Stimulated activated CD4-positive, alpha-beta T cell treated with anti-CD3 and anti-CD28 coated beads, Interleukin-2, amount 100 ng/mL, for 24 hours (primary cell): ENCODE measurements at places on chromosomes 12 and 14.

DNA sequence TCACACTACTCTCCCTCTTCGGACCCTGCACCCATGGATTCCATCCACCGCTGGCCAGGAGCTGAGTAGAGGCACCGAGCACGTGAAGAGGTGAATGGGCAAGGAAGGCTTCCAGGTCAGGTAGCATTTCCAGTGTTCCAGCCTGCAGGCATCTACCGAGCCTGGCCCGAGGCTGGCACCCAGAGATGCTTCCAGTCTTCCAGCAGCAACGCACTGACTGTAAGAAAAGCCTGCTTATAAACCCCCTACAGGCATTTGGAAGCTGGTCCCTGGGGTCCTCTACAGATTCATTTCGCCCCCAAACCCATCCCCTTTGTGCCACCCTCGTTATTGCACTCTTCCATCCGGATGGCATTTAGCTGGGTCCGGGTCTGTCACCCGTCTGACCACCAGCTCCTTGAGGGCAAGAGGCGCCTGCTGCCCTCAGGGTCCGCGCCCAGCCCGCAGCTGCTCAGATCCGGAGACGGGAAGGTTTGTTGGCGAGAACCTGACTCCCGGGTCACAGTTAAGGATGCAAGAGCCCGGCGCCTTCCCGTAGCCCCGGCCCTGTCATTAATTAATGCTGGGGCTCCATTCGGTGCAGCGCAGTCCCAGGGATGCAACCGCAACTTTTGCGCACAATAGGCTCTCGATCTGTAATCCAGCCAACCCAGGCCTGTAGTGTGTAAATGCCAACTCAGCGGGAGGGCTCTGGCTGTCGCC lies 614 bp upstream of the MARK3 start:
- no peak for DNase-seq

DNA sequence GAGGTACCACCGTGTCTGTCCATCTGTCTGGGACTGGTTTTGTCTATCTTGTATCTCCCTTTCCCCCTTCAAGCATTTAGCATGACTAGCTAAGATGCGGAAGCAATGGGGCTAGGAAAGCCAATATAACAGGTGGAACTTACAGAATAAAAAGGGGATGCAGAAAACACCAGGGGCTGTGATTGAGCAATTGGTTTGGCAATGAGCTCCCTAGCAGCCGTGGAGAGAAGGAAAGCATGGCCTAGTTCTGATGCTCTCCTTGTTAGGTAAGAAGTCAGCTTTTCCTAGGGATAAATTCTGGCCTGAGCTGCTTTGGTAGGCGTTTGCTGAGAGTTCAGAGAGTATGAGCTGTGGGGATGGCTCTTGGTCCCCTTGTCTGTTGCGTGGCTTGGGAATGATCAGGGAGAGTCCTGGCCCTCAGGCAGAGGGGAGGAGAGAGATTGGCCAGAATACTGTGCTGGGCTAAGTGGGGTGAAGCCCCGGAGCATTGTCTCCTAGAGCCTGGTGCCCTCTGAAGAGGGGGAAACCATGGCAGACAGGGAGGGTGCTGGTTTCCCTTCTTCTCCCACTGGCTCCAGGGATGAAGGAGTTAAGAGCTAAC lies 7.1 kb downstream of the SETD1B start:
- DNase-seq: no peak

DNA sequence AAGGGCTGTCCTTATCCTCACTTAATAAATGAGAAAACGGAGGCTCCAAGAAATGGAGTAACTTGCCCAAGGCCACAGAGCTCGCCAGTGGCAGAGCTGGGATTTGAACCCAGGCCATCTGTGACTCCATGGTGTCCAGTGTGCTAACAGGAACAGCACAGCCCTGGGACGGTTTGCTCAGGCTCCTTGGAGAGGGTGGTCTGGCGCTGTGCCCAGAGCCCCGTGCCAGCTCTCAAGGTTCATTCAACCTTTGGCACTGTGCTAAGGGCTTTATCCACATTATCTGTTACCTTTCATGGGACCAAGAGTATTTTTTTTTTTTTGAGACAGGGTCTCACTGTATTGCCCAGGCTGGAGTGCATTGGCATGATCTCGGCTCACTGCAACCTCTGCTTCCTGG lies 8.1 kb downstream of the DAO start:
- DNase-seq: no peak

DNA sequence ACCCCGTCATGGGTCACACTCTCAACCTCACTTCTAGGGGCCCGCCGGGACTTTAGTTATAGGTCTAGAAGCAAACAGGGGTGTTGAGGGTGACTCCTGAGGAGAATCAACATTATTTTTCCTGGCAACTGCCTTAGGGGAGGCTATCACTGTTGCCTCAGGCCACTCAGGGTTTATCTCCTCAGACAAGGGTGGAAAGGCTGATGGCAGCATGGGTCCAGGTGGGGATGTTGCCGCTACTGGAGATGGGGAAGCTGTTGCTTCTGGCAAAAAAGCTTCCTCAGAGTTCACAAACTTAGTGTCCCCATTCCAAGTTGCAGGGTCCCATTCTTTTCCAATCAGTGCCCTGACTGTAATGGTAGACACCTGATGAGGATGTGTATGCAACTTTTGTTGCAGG lies 467.4 kb upstream of the RGS6 start:
- no peak for DNase-seq

- DNase-seq: no peak
Measured at GRCh38 chr14:61451491-61451890, 130.1 kb downstream of the PRKCH start.

DNA sequence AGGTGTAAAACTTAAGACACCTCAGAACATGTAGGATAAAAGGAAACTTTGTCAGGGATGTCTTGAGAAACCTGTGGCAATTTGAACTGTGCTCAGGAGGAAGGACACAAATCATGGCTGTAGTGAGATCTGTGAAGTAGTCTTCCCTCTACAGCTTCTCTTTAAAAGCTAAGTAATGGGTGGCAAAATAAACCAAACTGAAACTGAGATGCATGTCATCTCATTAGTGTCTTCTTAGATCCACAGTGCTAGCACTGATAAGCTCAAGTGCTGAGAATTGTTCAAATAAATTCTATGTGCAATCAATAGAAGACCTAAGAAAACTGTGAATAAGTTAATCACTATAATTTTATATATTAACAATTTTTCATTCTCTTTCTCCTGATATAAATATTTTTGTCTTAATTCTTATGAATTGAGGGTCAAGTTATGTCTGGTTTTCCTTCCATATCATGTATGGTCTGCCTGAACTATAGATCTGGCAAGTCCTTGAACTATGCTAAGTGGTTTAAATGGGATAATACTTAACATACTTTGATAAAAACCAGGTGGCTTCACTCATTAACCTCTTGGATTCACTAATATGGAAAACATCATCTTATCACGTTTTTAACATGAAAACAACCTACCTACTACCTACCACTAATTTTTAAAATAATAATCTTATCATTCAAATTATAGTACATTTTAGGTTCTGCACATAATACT lies 27.2 kb downstream of the SYT1 start:
- no peak for DNase-seq

- DNase-seq: no peak
Measured at GRCh38 chr14:60396718-60397343, 89.0 kb downstream of the C14orf39 start.

- DNase-seq: peak; percentile 51
Measured at GRCh38 chr14:101761881-101762529, 496 bp downstream of the PPP2R5C start.

DNA sequence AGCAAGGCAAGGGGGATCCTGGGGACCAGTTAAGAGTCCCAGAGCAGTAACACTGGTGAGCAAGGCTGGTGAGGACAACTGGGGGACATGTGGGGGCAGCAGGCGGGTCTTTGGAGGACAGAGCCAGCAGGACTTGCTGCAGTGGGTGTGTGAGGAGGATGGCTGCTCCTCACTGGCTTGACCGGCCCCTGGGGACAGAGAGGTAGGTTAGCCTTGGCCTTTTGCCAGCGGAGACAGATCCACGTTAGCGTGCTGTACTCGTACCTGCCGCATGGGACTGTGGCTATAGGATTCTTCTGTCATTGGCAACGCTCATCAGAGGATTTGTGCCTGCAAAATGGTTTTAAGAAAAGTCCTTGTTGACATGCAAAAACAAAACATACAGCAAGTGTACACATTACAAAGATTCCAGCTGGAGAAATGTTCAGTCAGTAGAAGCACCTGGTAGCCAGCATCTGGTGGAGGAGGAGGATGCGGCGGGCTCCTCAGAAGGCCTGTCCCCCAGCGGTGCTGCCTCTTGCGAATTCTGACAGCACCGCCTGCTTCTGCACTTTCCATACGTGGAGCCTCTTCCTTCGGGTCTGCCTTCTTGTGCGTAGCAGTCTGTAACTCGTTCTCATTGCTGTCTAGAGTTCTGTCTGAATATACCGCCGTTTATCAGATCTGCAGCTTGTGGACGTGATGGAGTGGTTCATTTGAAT lies 91.3 kb downstream of the EP400 start:
- DNase-seq: no peak

- DNase-seq: no peak
Measured at GRCh38 chr14:67440513-67440912, 28.5 kb upstream of the PLEK2 start.

GRCh38 chr12:89230376-89231315 lies 121.7 kb downstream of the DUSP6 start:
- no peak for DNase-seq

- no peak for DNase-seq
Measured at GRCh38 chr12:108479364-108480070, 35.6 kb upstream of the FICD start.

GRCh38 chr12:89135976-89136634 lies 216.2 kb downstream of the DUSP6 start:
- DNase-seq: no peak

- DNase-seq: no peak
Measured at GRCh38 chr12:1398673-1399072, 195.7 kb downstream of the FBXL14 start.

DNA sequence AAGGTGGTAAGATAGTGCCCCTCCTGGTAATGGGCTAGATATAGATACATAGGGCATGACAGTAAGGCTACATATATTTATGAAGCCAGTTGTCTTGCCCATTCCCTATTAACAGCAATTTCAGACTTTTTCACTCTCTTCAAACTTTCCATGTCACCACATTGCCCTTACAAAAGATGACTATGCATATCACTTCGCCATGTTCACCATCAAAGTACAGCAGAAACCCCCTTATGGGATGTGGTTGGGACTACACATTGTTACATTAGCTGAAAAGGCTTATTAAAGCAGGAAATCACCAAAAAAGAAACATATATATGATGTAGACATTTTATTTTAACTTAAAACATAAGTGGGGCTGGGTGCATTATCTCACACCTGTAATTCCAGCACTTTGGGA lies 9.8 kb upstream of the SMCO2 start:
- DNase-seq: no peak

- no peak for DNase-seq
Measured at GRCh38 chr12:110995016-110995415, 74.6 kb upstream of the MYL2 start.

- no peak for DNase-seq
Measured at GRCh38 chr12:97681612-97682504, 219.3 kb downstream of the RMST start.

- DNase-seq: no peak
Measured at GRCh38 chr12:94717108-94717507, 66.8 kb upstream of the TMCC3 start.

- DNase-seq: no peak
Measured at GRCh38 chr14:29353513-29353912, 574.1 kb downstream of the PRKD1 start.

- no peak for DNase-seq
Measured at GRCh38 chr14:100667656-100668055, 59.0 kb upstream of the DLK1 start.

GRCh38 chr14:77752799-77753516 lies 8.0 kb downstream of the SNW1 start:
- no peak for DNase-seq

- DNase-seq: no peak
Measured at GRCh38 chr12:65069336-65069735, 51.8 kb downstream of the WIF1 start.

GRCh38 chr12:82593901-82594396 lies 92.8 kb upstream of the TMTC2 start:
- no peak for DNase-seq

DNA sequence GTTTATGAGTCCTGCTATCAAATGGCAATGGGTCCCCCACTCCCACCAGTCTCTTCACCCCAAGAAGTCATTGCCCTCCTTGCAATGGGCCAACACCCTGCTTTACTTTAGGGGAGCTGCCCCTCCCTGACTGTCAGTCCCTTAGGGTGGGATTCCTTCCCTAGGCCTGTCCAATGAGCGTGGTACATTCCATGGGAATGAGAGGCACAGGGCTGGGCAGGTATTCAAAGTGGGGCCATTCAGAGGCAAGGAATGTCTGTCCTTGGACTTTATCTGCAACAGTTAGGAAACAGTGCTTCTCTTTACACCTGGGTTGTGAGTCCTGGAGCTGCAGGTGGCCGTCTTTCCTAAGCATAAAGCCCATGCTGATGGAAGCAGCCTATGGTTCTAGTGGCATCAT lies 40.8 kb downstream of the TMEM132C start:
- DNase-seq: no peak

DNA sequence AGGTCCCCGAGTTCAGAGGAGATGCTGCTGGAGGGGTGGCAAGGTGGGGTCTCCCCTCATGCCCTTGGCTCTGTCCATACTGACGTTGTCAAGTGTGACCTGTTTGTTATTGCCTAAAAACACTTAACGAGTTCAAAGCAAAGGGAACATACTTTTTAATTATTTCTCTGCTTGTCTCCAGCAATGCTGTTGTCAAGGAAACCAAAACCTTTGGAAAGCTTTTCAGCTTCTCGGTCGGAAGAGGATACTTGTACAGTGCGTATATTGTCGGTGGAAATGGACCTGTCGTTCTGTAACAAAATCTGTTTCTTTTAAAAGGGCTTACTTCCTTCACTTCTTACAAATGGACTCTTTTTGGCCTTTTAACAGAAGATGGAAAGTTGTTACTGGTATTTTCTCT lies 73.9 kb downstream of the SLC25A47 start:
- no peak for DNase-seq

DNA sequence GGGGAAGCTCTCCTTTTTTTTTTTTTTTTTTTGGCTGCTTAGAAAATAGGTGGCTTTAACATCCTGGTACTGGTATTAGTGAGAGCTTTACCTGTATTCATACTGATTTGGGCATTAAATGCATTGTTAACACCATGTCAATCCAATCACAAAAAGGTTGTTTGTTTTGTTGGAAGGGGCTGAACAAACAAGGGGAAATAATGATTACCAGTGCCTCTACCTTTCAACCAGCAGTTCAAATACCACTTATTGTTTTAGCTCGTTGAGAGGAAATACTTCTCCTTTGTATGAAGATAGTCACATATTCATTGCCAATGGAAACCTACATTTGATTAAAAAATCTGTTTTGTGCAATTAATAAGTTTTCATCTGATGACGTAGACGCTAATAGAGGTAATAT lies 72.9 kb downstream of the MIPOL1 start:
- DNase-seq: no peak
